ENCODE measurements at places on chromosomes 4 and X.
A peak's percentile ranks its signal among the peaks of the same experiment; 100 is the strongest.

DNA sequence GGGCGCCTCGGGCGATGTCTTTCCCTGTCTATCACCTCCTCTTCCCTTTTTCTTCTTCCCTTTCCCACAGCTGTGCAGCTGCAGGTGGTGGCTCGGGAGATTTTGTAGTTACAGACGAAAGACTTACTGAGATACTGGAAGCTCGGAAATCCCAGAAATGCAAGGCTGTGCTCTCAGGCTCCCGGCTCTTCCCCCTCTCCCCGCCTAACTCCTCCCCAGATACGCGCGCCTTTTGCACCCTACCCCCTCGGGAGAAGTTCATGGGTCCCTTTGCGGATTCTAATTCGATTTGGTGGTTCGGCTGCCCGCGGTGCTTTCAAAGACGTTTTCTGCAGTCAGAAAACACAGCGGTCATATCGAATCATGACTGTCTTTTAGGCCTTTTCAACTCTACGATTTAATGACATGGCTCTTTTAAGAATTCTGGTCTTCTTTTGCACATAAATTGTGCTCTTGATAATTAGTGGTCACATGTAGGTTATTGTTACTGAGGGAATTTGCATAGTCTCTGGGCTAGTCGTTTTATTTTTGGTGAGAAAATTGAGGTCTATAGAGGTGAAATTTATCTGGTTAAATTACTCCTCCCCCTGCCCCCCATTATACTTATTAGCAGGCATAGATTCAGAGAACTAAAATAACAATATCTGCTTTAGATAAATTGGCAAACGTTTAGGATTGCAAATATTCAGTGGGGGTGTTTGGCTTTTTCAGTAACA is 1.6 kb downstream of the SEPTIN11 start:
- no peak for DNase-seq

DNA sequence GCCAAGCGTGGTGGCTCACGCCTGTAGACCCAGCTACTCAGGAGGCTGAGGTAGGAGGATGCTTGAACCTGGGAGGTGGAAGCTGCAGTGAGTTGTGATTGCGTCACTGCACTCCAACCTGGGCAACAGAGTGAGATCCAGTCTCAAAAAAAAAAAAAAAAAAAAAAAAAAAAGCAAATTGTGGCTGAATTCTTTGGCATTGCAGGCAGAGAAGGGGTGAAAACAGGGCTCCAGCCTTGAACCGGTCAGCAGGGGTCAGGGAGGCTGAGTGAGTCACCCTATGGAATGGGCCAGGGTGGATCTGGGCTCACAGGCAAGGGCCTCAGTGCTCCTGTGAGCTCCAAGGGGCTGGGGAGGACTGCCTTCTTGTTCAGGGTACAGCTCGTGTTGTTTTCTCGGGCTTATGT is 13.2 kb upstream of the FAM3A start:
- DNase-seq: no peak

DNA sequence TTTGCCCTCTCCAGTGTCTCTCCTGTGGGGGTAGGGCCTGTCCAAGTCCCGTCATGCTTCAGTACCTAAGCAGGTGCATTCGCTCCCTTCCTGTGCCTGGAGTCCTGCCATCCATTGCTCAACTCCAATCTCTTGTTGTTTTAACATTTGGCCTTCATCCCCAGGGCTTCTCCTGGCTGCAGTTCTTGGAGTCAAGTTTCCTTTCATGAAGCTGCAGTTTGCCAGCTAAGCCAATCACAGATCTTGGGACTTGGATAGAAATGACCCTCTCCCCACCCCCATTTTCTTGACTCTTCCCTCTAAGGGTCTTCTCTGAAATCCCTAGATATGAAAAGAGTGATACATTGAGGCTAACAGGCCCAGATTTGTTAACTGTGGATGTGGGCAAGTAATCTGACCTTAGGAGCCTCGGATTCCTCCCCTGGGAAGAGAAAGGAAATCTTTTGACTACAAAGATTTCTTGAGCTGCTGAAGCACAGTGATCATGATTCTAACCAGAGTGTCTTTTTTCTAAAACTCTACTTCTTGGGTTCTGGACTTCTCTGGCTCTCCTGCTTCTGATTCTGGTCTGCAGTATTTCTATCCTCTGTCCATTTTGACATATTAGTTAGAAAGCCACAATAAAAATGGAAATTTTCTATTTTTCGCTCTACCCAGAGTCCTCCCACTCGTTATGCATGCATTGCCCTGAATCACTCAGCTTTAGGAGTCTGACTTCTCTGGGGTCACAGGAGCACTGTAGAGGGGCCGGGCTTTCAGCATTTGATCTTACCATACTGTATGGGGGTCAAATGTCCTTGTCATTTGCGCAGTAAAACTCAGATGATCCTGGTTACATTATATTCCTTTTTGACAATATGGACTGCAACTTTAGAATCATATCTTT is 61.0 kb downstream of the CHRNA9 start:
- peak; percentile 89 for DNase-seq

- no peak for DNase-seq
Observed at GRCh38 chr4:82833696-82834313, 35.2 kb upstream of the SCD5 start.

Data from NCI-H187 (cell line).